H54 (cell line): ENCODE measurements at places on chromosomes 5 and 9.
A peak's percentile ranks its signal among the peaks of the same experiment; 100 is the strongest.

GRCh38 chr5:78178356-78178755 lies 116.1 kb downstream of the AP3B1 start:
- no peak for DNase-seq

GRCh38 chr5:139395844-139396640 lies 1.1 kb upstream of the PROB1 start:
- peak; percentile 85 for DNase-seq

DNA sequence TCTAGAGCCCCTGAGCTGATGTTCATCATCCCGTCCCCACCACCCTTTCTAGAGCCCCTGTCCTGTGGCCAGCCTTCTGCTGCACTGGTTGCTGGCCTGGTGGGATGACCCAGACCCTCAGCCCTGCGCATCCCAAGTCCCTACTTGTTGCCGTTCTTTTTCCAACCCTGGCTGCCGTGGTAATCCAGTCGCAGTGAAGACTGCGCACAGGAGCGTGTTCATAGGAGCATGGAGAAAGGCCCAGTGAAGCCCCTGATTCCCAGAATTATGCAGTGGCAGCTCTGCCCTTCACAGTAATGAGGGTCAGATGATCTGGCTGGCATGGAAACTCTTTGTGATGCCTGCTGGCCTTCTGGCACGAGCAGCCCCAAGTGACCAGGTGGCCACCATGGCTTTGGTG lies 183.3 kb downstream of the CACNA1B start:
- DNase-seq, result no peak

DNA sequence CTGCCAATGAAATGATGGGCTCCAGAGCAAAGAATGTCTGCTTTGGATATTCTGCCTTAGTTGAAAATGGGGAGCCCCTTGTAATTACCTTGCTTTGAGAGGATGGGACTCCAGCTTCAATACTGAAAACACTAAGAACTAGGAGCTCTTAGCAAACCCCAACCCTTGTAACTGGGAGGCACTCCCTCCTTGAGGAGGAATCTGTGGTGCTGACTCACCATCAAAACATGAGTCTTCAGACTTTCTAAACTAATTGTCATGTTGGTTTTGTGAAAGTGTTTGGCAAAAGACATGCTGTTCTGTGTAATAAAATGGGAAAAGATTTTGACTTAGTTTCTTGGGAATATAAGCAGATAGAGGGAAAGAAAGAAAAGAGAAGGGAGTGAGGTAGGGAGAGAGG lies 91.9 kb upstream of the PTPRD start:
- DNase-seq, result peak; percentile 6

GRCh38 chr5:144972317-144972716 lies 801.6 kb downstream of the KCTD16 start:
- DNase-seq, result no peak

DNA sequence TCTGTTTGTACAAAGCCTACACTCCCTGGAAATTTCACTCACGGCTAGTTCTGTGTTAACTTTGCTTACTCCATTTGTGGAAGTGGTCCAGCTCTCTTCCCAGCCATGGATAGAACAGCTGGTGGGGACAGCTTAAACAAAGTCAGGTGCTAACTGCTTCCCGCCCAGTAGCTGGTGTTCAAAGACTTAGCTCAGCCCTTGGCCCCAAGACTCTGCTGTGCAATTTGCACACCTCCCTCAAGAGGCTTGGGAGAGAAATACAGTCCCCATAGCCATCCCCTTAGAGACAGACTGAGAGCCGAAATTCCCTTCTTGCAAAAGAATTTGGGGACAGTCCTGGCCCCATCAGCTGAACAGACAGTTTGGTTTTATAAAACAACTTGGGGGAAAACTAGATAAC lies 73.8 kb upstream of the RAI14 start:
- DNase-seq, result no peak

DNA sequence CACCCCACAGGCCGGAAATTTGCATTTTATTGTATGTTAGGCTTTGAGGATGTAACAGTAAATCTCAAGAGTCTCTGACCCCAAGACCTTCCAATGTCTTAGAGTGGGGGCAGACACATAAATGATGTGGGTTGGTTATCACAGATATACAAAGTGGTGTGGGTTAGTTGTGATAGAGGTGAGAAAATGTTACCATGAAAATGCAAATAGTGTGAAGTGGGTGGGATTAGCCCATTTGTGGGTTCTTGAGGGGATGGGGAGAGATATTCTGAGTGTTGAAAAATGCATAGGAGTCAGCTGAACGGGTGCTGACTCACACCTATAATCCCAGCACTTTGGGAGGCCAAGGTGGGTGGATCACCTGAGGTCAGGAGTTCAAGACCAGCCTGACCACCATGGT lies 7.9 kb upstream of the RNF145 start:
- DNase-seq, result no peak

- DNase-seq, result no peak
These were observed 1.4 kb downstream of the MARCHF3 start for GRCh38 chr5:127028822-127029457.

GRCh38 chr5:1134478-1134877 lies 22.6 kb upstream of the SLC12A7 start:
- DNase-seq, result no peak

DNA sequence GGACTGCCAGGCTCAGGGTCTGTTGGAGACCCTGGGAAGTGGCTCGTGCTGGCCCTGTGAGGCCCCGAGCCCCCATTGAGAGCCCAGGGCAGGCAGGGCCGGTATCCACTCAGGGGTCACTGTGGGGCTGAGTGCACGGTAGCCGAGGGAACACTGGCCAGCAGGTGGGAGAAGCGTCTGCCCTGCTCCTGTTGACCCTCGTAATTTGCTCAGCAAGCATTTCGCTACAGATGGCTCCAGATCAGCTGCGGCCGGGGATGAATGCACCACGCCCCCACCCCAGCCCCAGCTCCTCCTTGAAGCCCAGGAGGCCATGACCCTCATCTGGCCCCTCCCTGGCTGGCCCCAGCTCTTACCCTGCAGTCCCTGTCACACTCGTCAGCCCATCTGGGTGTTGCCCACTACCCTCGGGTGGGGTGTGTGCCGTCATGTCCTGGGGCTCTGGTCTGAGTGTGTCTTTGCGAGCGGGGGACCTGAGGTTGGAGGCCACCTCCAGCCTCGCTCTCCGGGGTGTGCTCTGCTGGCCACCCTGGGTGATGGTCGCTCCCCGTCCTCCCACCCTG lies 6.1 kb upstream of the NRARP start:
- no peak for DNase-seq

- DNase-seq, result no peak
These were observed 259.8 kb upstream of the ADAMTS16 start for GRCh38 chr5:4880304-4880741.

DNA sequence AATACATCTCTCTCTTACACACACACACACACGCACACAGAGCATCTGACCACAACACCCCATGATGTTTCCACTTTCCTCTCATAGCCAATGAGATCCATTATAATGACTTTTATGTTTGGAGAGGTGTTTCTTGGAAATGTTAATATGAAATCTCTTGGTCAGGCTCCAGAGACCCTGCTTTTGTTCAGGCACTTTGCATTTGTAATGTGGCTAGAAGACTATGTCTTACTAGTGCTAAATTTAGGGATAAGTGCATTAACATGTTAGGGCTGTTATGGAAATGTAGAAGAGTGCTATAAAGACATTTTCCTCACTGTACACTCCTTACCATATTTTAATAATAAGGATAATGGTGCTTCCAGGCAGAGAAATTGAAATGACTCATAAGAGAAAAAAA lies 3.8 kb downstream of the CDH9 start:
- DNase-seq, result no peak

DNA sequence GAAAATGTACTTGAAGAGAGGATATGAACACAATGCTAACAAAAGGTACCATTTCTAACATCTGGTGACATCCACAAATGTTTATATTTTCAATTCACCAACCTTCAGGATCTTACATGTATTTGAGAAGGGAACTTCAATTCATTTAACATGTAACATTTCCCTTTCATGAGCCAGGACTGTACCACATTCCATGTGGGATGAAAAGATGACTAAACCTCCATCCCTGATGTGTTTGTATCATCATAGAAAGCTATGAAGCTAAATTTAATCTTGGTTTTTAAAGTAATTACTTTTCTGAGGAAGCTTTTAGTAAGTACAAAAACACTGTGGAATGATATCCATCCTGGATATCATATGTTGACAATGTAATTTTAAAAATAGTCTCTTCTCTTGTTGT lies 78.2 kb upstream of the GNA14 start:
- DNase-seq, result no peak

DNA sequence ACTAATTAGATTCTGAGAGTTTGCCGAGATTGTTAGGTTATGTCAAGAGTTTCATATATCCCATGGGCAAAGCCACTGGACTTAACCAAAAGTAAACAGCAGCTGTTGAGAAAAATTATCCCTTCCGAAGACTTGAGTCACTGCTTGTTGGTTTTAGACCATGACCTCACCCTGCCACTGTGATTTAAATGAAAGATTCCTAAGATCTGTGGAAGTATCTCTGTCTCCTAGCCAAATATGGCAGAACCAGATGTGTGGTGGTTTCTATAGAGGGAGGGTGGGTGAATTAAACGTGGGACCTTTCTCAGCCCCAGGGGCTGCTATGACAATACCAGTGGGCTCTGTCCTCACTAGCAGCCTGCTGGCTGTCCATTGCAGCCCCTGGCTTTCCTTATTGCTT lies 19.3 kb downstream of the DMRT3 start:
- no peak for DNase-seq

DNA sequence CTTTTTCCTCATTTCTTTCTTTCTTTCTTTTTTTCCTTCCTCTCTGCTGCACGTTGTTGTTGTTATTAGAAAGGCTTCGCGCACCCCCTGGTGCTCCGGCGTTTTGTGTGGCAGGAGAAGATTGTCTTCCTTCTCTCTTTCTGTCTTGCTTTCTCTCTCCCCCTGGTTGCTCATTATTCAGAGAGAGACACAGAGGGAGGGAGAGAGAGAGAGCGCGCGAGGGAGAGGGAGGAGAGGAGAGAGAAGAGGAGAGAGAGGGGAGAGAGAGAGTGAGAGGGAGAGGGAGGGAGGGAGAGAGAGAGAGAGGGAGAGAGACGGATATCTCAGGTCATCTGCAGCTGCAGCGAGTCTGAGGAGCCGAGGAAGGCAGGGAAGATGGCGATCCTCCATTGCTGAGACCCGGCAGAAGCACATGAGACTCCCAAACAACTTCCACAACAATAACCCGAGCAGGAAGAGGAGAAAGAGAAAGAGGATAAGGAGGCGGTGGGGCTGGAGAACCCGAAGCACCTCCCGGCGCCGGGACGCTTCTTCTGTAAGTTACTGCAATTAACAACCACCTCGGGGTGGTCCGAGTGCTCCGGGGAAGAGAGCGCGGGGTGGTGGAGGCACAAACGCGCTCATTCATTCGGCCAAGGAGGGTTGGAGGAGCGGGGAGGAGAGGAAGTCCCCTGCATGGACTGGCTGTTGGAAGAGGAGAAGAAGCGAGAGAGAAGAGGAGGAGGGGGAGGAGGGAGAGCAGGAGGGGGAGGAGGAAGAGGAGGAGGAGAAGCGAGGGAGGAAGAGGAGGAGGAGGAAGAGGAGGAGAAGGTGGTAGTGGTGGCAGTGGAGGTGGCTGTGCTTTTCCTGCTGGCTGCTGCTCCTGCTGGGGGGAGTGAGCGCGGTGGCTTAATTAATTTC lies at the start of gene ZNF462:
Gene ZNF462, plus strand, starts transcription at position 346 of the 900 bp plus-strand sequence. CDS start 60,218 bp downstream, outside the sequence.
- peak; percentile 60 for DNase-seq

DNA sequence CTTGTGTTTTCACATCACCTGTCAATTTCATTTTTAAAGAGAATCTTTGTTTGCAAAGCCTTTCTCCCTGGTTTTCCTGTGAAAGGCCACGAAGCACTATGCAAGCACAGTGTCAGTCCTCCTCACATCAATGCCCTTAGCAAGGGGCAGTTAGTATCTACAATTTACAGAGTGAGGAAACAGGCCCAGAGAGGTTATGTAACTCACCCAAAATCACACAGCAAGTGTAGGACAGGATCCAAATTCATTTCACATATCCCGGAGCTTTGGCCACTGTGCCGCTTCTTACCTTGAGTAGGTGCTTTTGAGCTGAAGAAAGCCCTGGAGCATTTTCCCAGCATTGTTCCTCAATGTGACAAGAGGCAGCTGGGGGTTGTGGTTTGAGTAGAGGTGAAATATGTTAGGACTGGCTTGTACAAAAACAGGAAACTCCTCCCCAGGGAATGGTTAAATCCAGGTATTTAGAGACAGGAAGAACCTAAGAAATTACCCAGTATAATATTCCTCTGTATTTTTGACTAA lies 283.8 kb downstream of the NTRK2 start:
- no peak for DNase-seq

DNA sequence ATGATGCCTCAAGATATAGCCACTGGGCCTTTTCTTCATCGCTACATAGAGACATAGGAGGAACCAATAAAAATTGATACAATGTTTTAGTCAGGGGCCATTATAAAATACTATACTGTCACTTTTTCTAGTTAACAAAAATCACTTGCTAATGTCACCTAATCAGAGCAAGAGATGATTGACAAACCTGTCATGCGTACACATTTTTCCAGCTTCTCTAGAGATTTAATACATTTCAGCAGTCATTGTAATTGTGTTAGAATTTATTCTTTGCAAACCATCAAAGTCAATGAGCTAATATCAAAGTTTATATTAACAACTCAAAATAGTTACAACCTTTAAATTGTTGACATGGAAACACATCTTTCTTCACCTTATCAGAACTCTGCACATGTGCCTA lies 513.6 kb upstream of the SEMA6A start:
- DNase-seq, result no peak

DNA sequence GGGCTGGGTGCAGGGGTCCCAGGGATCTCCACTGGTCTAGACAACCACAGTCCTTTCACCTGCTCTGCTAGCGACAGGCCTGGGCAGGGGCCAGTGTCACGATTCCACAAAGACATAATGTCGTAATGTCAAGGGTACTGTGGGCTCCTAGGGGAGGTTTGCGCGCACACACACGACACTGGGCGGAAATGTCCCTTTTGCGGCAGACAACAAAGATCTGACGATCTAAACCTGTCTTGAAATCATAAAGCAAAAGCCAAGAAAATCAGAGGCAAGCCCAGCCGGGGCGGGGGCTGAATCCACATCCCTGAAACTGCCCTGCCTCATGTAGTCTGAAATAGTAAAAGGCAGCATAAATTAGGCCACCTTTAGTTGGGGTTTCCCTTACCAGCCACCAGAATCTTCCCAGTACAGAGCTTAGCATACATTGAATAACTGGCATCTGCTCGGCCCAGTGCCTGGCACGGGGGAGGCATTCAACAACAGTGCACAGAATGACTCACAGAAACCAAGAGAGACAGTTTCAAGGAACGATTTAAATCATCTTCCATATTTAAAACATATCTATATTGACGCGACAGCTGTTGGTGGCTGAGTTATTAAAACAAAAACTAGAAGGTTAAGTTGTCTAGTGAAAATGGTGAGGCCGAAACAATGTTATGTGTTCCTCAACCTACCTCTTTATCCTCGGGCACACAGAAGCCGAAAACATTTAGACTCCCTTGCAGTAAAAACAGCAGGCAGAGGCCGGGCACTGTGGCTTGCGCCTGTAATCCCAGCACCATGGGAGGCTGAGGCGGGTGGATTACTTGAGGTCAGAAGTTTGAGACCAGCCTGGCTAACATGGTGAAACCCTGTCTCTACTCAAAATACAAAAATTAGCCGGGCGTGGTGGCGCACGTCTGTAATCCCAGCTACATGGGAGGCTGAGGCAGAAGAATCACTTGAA lies 151.0 kb downstream of the MYO10 start:
- DNase-seq, result peak; percentile 36

- no peak for DNase-seq
These were observed 37.7 kb downstream of the DRD1 start for GRCh38 chr5:175406300-175406699.
